Psoas muscle (tissue), 8 donors: ENCODE measurements at places on chromosomes 2 and 18. TPM values are rescaled to one million over a fixed set of nuclear protein-coding genes. Genes with fewer than 3 reads are reported as not detected.
A peak's percentile ranks its signal among the peaks of the same experiment; 100 is the strongest.

GRCh38 chr2:159960414-159960813 is 102.0 kb downstream of the PLA2R1 start:
- H3K27me3 ChIP-seq, result no peaks in the 10 kb centered on the region
- H3K36me3 ChIP-seq, result no peaks in the 10 kb centered on the region
- no peak overlapping the region for H3K27ac ChIP-seq
- no peak overlapping the region for H3K4me3 ChIP-seq
- no peaks in the 10 kb centered on the region for H3K4me1 ChIP-seq

- H3K27me3 ChIP-seq, result no peaks in the 10 kb centered on the region
- peaks cover 26% of the 10 kb centered on the region for H3K4me1 ChIP-seq
- H3K27ac ChIP-seq, result no peak overlapping the region
- no peak for DNase-seq
- no peaks in the 10 kb centered on the region for H3K36me3 ChIP-seq
- H3K4me3 ChIP-seq, result no peak overlapping the region
Observed at GRCh38 chr2:27887830-27888229, 2.4 kb downstream of the RBKS start.

GRCh38 chr2:189014449-189015138 is 40.4 kb downstream of the COL3A1 start:
- H3K27me3 ChIP-seq, result no peaks in the 10 kb centered on the region
- H3K27ac ChIP-seq, result no peak overlapping the region
- peaks cover 17% of the 10 kb centered on the region for H3K36me3 ChIP-seq
- no peak overlapping the region for H3K4me3 ChIP-seq
- no peaks in the 10 kb centered on the region for H3K4me1 ChIP-seq
- no peak for DNase-seq

- no peak for DNase-seq
- H3K27me3 ChIP-seq, result no peaks in the 10 kb centered on the region
- H3K4me3 ChIP-seq, result no peak overlapping the region
- H3K27ac ChIP-seq, result no peak overlapping the region
Observed at GRCh38 chr2:152126664-152127063, 27.8 kb upstream of the CACNB4 start.

The AKAIN1 gene
- 0.34 TPM for polyA plus RNA-seq

GRCh38 chr18:60676815-60677214 is 304.2 kb upstream of the MC4R start:
- no peak overlapping the region for H3K27ac ChIP-seq
- no peak overlapping the region for H3K4me3 ChIP-seq
- H3K27me3 ChIP-seq, result no peaks in the 10 kb centered on the region
- no peaks in the 10 kb centered on the region for H3K36me3 ChIP-seq
- no peaks in the 10 kb centered on the region for H3K4me1 ChIP-seq

DNA sequence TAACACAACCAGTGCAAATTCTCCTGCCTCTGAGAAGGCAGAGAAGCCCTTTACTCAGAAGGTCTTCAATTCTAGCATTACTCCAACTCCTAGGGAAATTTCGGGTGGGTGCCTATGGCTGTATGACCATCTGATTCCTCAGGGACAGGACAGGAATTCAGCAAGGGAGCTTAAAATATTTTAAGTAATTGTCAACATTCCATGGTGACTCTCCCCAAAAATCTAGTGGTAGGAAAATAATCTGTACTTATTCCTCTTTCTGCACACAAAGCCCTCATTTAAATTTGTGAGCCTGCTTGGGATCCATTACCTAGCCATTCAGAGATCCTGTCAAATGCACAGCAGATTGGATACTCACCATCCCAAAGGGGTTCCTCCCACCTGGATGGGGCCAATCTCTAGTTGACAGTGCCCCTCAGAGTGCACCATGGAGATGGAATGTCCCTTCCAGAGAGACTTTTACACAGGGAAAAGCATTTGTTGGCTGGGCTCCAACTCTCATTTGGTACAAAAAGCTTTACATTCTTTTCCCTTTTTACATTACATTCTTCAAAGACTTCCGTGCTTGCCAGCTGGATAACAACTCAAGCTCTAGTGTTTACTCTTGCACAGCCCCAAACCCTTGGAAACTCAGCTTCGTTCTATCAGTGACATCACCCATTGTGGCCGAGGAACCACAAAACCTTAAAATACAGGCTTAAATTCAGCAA is 3.1 kb upstream of the TMEM150A start:
- DNase-seq, result no peak
- peak overlapping the region; percentile 74 for H3K4me3 ChIP-seq
- no peaks in the 10 kb centered on the region for H3K27me3 ChIP-seq
- peak overlapping the region; percentile 89 for H3K27ac ChIP-seq
- peaks cover 77% of the 10 kb centered on the region for H3K4me1 ChIP-seq

DNA sequence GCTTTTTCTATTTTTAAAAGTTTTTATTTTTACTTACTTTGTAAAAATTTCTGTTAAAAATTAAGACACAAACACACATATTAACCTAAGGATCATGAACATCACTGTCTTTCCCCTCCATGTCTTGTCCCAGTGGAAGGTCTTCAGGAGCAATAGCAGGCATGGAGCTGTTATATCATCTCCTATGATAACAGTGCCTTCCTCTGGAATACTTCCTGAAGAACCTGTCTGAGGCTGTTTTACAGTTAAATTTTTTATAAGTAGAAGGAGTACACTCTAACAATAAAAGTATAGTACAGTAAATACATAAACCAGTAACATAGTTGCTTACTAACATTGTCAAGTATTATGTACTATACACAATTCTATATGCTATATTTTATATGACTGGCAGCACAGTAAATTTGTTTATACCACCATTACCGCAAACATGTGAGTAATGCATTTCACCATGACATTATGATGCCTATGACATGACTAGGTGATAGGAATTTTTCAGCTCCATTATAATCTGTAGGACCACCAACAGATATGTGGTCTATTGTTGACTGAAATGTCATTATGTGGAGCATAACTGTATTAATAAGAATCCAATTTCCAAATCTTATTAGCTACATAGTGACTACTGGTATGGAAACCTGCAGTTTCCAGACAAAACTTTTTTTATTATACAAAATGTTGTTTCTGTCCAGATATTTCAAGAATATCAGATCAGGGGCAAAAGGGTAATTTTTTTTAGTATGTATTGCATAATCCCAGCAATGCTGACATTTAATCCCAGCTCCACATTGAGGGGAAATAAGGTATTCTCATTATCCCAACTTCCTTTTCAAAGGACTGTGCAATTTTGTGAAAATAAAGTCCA is 337.2 kb upstream of the SLC39A10 start:
- H3K4me3 ChIP-seq, result no peak overlapping the region
- H3K27ac ChIP-seq, result no peak overlapping the region
- H3K4me1 ChIP-seq, result peaks cover 5% of the 10 kb centered on the region
- no peak for DNase-seq
- no peaks in the 10 kb centered on the region for H3K27me3 ChIP-seq
- no peaks in the 10 kb centered on the region for H3K36me3 ChIP-seq

- H3K27ac ChIP-seq, result no peak overlapping the region
- H3K36me3 ChIP-seq, result no peaks in the 10 kb centered on the region
- no peaks in the 10 kb centered on the region for H3K27me3 ChIP-seq
- DNase-seq, result no peak
- no peak overlapping the region for H3K4me3 ChIP-seq
- H3K4me1 ChIP-seq, result no peaks in the 10 kb centered on the region
Observed at GRCh38 chr2:145666552-145666951, 1146.6 kb upstream of the ZEB2 start.

The STK39 gene
- 2.9 TPM for polyA plus RNA-seq

GRCh38 chr18:24306201-24306600 is 91.4 kb downstream of the OSBPL1A start:
- H3K27ac ChIP-seq, result no peak overlapping the region
- no peaks in the 10 kb centered on the region for H3K36me3 ChIP-seq
